ENCODE measurements at places on chromosomes 2 and 18.

DNA sequence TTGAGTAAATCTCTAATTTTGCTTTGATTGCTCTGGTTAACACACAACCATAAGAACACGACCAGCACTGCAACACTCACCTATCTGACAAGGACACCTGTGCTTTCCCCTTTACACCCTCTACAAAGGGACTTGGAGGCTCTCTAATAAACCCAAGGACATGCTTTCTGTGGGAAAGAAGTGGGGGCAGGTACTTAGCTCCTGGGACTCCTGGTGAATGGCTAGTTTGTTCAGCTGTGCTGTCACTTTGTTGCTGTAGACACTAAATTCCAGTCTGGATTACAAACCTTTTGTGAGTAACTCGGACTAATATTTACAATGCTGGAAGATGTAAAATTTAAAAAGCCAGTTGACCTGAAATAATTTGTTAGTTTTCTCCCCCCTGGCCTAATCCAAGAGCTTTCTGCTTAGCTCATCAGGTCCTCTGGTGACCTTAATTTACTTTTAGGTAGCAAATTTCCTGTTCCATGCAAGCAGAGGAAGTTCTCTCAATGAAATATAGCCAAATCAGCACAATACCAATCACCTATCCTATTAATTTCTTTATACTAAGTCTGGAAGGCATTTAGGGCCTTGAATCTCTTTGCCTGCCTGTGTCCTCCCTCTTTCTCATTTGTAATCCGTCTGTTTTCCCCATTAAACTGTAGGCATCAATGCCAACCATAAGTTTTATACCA lies 67.5 kb downstream of the PLCL1 start:
- DNase-seq = no peak

GRCh38 chr18:8708670-8709069 lies 3.3 kb downstream of the MTCL1 start:
- no peak for DNase-seq

DNA sequence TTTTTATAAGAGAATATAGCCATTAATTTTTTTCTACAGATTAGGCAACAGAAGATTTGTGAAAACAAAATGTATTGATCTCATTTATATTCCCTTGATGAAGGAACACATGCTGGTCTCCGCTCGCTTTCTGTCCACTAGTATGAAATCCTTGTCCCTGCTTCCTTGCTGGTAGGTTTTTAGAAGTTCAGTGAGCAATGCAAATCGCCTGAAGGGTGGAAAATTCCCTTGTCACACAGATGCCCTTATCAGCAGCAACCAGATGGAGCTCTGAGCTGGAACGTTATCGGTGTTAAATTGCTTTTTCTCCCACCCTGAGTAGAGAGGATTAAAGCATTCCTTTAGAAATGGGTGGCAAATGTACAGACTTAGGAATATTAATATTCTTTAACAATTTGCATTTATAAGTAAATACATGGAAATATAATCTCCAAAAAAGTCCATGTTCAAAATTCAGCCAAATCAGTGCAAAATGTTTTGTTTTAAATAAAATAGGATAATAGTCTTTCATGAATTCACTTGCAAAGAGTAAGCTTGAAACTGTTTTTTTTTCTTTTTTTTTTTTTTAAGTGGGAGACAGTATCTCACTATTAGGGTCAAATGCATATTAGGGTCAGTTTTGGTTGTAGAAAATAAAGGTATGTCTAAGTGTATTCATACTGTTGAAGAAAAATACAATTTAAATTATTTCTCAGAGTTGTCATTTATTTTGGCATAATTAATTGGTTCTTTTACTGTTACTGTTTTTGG lies 164.0 kb upstream of the MYO3B start:
- DNase-seq = no peak

DNA sequence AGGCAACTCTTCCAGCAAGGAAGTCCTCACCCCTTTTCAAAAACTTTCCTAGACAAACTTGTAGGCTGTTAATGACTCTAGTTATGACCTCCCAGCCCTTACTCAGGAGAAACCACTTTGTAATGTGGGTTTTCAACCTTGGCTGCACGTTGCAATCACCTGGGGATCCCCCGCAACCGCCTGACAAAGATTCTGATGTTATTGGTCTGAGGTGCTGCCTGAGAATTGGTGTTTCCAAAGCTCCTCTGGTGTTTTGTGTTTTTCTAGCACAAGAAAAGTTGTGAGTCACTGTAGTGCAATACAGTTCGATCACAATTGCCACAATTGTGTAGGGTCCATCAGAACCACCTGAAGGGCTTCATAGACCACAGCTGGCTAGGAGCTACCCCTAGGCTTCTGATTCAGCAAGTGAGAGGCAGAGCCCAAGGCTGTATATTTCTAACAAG lies 121.6 kb downstream of the SP100 start:
- peak; percentile 45 for DNase-seq

DNA sequence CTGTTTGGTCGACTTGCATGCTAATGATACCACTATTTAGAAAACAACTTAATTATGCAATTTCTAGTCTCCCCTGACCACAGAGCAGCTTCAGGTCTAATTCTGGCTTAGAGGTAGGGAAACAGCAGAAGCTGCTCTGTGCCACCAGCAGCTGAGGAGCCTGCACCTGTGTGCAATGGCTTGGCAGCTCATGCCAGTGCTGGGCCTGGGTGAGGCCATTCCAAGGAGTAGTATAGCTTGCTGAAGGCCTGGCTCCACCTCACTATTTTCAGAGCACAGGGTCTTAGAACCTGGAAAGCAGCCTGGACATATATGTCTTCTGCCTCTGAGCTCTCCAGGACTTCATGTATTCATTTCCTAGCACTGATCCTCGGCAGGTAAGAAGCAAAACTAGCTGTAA lies 62.8 kb downstream of the SPRED2 start:
- DNase-seq = no peak

- no peak for DNase-seq
Measured at GRCh38 chr2:172256886-172257285, 154.2 kb upstream of the DLX2 start.

GRCh38 chr2:141555876-141556470 lies 574.8 kb downstream of the LRP1B start:
- DNase-seq = no peak
